ENCODE measurements at places on chromosomes 5 and 9.

DNA sequence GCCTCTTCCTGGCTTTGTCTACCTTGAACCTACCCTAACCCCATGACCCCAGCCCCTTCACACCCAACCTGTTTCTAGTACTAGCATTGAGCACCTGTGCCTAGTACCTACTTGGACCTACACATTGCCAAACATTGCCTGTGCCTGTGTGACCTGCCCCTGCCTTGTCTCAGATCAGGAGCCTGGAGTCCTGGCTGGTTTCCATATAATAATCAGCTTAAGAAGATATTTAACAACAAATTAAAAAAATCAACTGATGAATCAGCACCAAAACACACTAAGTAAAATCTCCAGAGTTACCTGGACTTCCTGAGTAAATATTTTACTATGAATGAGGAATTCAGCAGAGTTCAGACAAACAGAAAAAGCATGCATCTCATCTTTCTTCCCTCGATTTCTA lies 17.7 kb downstream of the LPAR1 start:
- DNase-seq = no peak

DNA sequence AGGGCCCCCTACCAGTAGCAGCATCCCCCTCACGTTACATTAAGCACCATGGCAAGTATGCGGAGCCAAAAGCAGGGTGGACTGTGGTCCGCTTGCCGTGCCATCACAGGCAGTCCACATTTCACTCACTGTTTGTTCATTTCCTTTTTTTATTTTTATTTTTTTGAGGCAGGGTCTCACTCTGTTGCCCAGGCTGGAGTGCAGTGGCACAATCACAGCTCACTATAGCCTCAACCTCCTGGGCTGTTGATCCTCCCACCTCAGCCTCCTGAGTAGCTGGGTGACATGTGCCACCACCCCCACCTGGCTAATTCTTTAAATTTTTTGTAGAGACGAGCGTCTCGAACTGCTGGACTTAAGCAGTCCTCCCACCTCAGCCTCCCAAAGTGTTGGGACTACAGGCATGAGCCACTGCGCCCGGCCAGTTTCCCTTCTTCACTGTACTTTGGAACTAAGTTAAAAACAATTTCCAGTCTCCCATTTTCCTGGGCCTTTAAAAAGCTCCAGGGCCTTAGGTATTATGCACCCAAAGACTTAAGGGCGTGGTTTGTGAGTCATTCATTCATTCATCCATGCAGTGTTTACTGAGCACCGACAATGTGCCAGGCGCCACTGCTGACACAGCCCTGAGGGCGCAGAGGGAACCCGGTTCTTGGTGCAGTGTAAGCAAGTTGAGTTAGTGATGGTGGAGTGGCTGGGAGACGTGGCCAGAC lies 19.9 kb downstream of the PRRX2 start:
- DNase-seq = no peak

DNA sequence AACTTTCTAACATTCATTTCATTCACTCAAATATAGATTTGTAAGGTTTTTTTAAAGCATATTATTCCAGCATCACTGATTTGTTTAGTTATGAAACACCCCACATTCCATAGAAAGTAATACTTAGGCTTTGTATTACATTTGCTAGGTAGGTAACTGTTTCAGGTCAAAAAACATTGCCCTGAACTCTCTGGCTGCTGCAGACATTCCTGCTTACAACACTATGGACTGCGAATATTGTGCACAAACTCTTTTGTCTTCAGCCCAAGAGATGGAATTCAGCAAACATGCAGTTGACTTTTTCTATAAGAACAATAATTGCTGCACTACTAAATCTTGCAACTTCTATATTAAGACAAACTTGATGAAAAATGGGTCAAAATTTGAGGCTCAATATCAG lies 301.0 kb downstream of the ARL15 start:
- DNase-seq = no peak

GRCh38 chr9:20043035-20043434 lies 254.2 kb upstream of the SLC24A2 start:
- no peak for DNase-seq

Data from spinal cord (tissue), 10 donors.